NCI-H748 treated with DMSO at 0.1 percent for 48 hours (cell line): ENCODE measurements at places on chromosomes 1 and 21.

DNA sequence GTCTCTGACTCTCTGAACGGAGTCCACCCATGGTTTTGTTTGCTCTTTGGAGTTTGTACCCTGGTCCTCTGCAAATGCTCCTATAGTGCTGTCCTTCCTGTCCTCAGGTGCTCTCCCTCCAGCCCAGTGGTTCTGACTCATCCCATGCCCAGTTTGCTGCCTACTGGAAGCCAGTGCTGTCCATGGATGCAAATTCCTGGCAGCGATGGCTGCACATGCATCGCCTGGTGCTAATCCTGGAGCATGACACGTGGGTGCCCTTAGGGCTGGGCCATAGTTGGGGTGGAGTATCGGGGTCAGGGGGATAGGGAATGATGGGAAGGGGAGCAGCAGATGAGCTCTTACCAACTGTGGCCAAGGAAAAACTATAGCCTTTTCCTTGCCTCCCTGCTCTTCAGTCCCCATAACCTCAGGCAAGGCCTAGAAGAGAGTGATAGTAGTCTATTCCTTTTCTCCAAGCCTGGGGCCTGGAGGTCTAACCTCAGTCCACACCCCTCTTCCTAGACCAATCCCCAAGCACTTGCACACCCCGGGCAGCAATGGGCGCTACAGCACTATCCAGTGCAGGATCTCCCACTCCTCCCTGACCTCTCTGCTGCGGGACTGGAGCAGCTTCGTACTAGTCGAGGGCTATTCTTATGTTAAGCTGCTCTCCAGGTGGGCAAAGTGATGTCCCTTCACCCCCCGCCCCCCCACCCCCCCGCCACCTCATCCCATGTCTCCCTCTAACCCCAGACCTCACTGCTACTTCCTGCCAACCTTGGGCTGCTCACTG, 31.6 kb downstream of the HYI start:
- no peak for DNase-seq

- no peak for DNase-seq
Measured at GRCh38 chr1:53367503-53368313, 39.8 kb upstream of the LRP8 start.

DNA sequence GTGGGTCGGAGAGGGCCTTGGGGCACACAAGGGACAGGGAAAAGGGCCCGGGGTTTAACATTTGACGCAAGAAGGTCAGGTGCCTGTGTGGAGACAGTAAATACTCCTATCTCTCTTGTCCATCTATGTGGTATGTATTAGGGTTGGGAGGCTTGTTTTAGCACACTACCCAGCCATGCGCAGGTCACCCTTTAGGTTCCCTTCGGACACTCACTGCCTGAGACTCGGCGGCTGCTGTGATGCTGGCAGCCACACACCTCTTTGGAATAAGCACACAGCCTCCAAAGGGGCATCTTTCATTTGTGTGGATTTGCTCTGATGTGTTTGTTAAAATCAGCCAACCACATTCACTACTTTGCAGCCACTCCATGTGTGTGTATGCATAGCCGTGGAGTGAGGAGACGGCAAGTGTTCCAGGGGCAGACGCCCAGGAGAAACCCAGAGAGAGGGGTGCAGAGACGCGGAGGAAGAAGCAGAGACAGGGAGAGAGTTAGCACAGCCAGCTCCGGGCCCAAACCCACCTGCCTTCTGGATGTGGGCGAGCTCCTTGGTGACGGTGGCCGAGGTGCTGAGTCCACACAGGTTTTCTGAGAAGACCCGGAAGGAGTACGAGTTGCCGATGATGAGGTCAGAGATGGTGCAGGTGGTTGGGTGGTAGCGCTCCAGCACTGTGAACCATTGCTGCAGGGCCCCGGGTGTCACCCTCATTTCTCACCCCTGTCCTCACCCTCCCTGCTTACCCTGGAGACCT, 5.7 kb downstream of the MYBPH start:
- DNase-seq: no peak

GRCh38 chr1:182255494-182255893, 136.1 kb downstream of the GLUL start:
- DNase-seq: no peak

- no peak for DNase-seq
Measured at GRCh38 chr1:36343651-36344394, 20.4 kb upstream of the EVA1B start.

DNA sequence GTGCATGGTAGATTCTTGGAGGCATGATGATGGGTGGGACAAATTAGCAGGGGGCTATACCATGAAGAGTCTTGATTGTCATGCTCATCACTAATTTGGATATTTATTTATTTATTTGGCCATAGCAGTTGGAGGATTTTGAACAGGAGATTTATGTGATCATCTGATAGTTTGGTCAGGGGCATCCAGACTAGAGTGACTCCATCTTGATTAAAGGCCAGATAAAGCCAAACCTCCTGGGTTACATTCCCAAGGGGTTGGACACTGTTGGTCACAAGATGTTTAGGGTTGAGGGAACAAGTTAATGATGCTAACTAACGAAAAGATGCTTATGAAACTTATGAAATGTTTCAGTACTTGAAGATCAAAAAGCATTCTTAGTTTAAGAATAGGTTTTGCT, 139.8 kb downstream of the MAST2 start:
- DNase-seq: no peak

- DNase-seq: no peak
Measured at GRCh38 chr1:7100479-7100878, 315.2 kb downstream of the CAMTA1 start.

DNA sequence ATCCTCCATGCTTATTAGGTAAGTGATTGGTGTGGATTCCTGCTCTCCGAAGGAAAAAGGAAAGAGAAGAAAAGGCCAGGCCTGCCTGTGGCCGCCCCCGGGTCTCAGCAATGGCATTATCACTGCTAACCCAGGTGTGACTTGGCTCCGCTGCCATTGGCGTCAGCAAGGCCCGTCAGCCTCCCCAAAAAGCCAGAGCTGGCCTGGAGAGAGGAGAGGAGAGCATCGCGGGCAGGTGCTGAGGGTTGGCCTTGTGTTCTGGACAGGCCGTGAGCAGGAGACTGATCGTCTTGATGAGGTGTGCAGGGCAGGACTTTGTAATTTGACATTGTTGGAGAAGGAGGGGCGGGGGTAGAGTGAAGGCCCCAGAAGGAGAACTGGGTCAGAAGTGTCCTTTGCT, 186.4 kb downstream of the CAMTA1 start:
- no peak for DNase-seq

GRCh38 chr1:115507901-115508300, 133.9 kb upstream of the VANGL1 start:
- no peak for DNase-seq

- DNase-seq: no peak
Measured at GRCh38 chr1:94335447-94335846, 82.7 kb upstream of the ABCD3 start.

- no peak for DNase-seq
Measured at GRCh38 chr21:36803051-36803645, 104.2 kb downstream of the SIM2 start.

DNA sequence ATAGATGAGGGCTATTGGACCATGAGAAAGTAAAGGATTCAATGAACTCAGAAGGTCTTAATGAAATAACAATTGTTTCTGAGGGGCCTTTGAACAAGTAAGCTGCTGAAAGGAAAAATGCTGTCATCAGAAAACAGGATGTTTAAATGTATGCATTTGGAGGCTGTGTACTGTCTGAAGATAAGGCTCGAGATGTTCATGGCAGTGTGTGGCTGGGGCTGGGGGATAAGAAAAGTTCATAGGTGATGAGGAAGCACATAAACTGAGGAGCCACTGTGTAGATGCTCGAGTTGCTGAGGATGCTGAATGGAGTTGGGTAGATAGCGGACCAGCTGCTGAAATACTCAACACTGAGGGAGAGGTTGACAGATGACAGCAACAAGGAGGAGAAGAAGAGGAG, 17.8 kb downstream of the THEM4 start:
- no peak for DNase-seq

DNA sequence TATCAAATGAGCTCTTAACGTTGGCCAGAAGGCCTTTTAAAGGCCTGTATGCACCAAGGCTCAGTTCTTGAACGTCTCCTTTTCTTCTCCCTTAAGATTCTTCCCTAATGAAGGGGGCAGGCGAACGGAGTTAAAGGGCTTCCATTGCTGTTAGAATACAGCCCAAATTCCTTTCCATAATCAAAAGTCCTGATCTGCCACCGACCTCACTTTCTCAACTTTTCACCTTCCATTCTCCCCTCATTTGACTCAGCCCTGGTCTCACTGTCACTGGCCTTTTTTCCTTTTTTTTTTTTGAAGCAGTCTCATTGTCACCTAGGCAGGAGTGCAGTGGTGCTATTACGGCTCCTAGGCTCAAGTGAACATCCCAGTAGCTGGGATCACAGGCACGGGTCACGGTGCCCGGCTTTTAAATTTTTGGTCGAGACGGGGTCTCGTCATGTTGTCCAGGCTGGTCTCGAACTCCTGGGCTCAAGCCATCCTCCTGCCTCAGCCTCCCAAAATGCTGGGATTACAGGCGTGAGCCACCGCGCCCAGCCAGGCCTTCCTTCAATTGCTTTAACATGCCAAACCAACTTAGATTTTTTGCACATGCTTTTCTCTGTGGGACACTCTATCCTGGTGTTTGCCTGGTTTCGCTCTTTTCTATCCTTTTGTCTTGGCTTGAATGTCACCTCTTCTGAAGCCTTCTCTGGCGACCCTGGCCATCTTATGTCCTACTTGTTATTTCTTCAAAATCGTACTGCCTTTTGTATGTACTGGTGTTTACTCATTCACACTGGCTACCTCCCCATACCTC, 612 bp upstream of the CMPK1 start:
- no peak for DNase-seq

DNA sequence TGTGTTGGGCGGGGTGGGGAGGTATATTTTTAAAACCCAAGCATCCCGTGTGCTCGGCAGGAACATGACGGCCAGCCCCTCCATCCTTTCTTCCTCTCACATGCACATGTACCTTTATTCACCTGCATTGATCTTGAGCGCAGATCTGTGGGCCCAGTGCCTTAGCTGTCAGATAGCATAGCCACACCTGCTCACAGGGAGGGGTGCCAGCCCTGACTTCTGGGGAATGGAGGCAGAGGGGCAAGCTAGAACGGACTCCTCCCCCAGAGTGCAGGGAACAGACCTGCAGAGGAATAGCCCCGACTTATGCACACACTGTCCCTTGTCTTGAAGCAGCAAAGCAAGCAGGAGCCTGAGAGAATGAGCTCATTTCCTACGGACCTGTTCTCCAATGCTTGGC, 56.1 kb downstream of the DESI2 start:
- no peak for DNase-seq

GRCh38 chr1:21781815-21782348, 1.1 kb downstream of the USP48 start:
- no peak for DNase-seq

DNA sequence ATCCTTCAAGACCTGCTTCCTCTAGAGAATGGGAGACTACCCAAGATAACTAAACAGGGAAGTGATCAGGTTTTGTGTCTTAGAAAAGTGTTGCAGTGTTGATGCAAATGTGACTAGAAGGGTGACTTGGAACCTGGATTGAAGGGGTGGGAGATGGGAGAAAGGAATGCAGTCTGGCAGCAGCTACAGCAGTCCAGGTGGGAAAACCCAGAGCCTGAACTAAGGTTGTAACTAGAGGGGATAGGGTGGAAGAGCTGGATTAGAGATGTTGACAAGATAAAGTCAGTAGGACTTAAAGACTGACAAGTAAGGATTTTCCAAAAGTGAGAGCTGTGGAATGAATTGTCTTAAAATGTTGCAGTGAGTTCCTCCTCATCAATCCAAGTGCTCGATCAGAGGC, 7.1 kb upstream of the SHISA4 start:
- no peak for DNase-seq

DNA sequence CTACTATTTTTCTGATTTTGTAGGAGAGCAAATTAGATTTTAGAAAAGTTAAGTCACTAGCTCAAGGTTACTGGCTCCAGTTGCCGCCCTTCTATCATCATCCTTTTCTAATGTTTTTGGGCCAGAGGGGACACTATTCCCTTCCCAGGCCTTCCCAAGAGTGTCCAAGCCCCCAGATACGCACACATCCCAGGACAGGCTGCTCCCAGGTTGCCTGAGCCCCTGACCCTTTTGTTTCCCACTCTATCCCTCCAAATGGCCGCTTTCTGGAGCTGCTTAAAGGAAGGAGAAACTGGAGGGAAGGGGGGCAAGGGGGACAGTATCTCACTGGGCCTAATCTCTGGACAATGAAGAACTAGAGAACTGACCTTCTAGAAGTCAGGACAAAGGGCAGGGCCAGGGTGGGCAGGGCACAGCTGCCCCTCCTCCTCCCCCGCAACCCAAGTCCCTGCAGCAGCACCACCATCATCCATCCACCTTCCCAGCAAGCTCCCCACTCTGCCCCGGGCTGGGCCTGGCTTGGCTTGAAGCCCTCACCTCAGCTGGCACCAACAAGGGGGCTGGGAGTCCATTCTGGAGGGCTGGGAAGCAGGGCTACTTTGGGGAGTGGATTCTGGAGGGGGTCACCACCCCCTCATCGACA, 1.1 kb upstream of the MAP7D1 start:
- no peak for DNase-seq

- no peak for DNase-seq
Measured at GRCh38 chr1:19369396-19370090, 57.4 kb downstream of the SLC66A1 start.

GRCh38 chr21:16241479-16241963, 511.7 kb downstream of the USP25 start:
- DNase-seq: no peak
